ENCODE measurements at places on chromosomes 3 and 15.
A peak's percentile ranks its signal among the peaks of the same experiment; 100 is the strongest.

- DNase-seq = no peak
Measured at GRCh38 chr3:170330366-170330765, 27.1 kb upstream of the SKIL start.

- DNase-seq = no peak
Measured at GRCh38 chr3:89402051-89402450, 294.6 kb downstream of the EPHA3 start.

DNA sequence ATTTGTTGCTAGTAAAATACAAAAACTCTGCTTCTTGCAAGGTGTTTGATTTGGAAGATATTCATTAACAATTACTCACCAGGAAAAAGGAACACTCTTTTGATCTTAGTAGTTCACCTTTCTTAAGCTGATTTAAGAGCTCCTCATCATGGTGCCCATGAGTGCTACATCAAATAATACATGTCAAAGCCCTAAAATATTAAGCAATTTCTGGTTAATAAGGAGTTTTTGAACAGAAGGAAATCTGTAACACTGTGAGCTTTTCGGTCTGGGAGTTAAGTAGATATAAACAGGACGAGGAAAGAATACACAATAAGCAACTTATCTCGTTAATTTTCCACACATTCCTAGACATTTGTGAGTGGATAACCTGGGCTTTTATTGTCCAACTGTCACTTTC lies 83.9 kb upstream of the DCBLD2 start:
- DNase-seq = no peak

GRCh38 chr15:31396881-31397560 lies 70.4 kb downstream of the KLF13 start:
- DNase-seq = peak; percentile 78

DNA sequence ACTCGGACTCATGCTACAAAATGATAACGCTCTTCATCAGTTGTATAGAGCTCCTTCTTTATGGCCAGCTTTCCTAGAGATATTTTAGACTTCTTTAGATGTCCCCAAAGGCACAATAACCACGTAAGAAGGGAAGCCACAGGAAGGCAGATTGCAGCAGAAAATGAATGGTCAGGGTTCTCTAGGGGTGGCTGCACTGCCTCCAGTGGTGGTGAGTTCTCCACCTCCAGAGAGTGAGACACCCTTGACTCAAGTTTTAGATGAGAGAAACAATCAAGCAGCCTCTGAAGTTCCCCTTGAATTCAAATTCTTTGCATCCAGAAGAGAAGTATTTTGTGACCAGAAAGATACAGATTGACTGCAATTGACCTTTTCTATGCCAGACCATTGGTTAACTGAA lies 191.5 kb downstream of the TP63 start:
- no peak for DNase-seq

GRCh38 chr15:57548835-57549234 lies 42.9 kb upstream of the MYZAP start:
- DNase-seq = no peak

- DNase-seq = no peak
Measured at GRCh38 chr15:59179717-59180116, 26.9 kb upstream of the LDHAL6B start.

GRCh38 chr3:148366743-148367410 lies 330.8 kb upstream of the AGTR1 start:
- DNase-seq = peak; percentile 10

GRCh38 chr3:134852893-134853351 lies 57.9 kb downstream of the EPHB1 start:
- no peak for DNase-seq

GRCh38 chr3:160695915-160696327 lies 19.0 kb downstream of the ARL14 start:
- no peak for DNase-seq

DNA sequence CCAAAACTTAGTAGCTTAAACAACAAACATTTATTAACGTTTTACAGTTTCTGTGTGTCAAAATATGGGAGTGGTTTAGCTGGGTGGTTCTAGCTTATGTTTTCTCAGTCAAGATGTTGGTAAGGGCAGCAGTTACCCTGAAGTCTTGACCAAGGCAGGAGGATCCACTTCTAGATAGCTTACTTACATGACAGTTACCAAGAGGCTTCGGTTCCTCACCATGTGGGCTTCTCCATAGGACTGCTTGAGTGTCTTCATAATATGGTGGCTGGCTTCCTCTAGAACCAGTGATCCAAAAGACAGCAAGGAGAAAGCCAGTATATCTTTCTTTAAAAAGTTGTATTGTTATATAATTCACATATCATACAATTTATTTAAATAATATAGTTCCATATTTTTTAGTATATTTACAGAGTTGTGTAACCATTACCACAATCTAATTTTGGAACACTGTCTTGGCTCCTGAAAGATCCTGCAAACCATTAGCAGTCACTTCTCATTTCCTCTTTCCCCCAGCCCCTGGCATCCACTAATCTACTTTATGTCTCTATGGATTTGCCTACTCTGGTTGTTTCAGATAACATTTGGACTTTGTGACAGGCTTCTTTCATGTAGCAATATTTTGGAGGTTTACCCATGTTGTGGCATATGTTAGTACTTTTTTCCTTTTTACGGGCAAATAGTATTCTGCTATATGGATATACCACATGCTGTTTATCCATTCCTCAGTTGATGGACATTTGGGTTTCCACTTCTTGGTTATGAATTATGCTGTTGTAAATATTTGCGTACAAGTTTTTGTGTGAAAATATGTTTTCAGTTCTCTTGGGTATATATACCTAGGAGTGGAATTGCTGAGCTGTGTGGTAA lies 33.3 kb downstream of the MAPK6 start:
- DNase-seq = no peak

DNA sequence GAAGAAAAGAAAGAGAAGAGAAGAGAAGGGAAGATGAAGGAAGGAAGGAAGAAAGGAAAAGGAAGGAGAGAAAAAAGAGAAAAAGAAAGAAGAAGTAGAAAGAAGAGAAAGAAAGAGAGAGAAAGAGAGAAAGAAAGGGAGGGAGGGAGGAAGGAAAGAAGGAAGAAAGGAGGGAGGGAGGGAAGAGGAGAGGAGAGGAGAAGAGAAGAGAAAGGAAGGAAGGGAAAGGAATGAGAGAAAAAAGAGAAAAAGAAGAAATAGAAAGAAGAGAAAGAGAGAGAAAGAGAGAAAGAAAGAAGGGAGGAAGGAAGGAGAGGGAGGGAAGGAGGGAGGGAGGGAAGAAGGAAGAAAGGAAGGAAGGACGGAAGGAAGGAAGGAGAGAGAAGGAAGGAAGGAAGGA lies 217.9 kb upstream of the POU1F1 start:
- DNase-seq = no peak

DNA sequence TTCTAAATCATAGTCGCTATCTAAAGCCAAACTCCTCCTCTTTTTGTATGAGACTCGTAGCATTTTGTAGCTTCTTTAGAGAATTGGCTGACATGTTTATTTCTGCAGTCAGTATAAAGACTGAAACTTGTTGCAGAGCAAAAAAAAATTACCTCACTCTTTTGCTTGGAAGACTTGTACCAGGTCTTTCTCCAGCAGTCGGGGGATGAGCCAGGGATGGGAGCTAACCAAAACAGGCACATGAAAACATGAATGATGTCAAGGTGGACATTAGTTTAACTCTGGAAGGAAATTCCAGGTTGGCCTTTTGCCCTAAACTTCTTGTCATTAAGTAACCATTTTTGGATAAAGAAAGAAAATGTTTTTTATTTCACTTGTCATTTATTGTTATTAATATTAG lies 47.0 kb upstream of the SCAANT1 start:
- no peak for DNase-seq

GRCh38 chr3:139317660-139318430 lies 26.0 kb upstream of the MRPS22 start:
- no peak for DNase-seq

DNA sequence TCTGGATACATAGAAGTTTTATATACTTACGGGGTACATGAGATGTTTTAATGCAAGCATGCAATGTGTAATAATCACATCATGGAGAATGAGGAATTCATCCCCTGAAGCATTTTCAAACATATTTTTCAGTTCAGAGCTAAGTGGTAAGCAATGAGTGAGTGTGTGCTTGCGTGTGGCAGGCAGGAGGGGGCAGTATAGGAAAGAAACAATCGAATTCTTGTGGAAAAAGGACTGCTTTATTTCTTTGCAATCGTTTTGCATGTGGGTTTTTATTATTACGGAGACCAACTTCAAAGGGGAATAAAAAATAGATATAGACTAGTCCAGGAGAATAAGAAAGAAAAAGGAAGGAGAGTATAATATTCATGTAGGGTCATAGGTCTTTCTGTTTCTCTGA lies 271.6 kb downstream of the CHL1 start:
- no peak for DNase-seq

DNA sequence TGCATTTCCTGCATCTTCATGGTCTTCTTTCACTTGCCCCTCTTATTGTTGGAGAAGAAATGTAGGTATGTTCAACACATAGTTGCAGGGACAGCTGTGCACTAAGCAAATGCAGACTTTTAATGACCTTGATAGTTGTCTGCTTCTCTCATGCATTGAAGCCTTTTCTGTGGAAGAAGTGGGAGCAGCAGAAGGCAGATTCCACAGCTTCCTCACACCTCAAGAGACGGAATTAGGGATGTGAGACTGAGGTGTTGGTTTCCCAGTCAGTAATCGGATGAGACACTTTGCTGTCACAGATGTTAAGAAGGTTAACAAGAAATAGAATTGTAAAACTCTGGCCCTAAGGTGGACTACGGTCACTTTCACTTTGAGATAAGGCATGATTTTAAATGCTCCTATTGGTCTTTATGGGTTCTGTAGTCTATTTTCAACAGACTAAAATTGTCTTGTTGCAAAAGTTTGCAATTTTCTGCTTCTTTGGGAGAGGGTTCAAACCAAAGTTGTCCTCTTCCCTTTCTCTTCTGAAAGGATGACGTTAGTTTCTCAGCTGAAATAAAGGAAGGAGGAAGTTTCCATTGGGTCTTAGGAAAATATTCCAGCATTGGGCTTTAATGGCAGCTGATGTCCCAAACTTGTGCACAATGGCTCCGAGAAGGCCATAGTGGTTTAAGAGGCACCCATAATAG lies 117.4 kb downstream of the LPP start:
- no peak for DNase-seq

DNA sequence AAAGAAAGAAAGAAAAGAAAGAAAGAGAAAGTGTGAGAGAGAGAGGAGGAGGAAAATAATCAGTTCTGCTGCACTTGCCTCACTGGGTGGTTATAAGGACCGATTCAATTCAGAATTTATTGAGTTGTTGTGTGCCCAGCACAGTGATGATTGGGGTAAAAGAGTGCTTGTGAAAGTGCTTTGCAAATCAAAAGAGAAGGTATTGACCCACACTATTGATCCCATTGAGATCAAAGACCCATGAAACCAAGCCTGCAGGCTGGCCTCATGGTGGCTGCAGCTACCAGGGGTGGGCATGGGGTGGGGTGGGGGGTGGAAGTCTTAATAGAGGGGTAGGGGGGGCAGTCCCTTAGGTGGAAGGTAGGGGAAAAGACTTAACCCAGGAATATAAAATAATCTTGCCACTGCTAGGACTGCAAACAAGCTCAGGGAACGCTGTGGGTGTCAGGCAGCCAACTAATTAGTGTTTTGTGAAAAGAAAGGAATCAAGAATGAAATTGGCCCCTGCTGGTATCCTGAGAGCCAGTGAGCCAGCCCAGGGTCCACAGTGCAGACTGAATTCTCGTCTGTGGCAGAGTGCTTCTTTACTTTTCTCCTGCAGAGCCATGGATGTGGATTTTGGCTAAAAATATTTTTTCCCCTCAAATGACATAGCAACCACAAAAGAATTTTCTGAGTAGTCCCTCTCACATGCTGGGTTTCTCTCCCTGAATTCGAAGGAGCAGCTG lies 34.2 kb downstream of the CLEC3B start:
- no peak for DNase-seq

GRCh38 chr3:152835601-152836102 lies 721 bp downstream of the P2RY1 start:
- DNase-seq = no peak

- DNase-seq = no peak
Measured at GRCh38 chr3:4759689-4760312, 219.4 kb upstream of the BHLHE40 start.

DNA sequence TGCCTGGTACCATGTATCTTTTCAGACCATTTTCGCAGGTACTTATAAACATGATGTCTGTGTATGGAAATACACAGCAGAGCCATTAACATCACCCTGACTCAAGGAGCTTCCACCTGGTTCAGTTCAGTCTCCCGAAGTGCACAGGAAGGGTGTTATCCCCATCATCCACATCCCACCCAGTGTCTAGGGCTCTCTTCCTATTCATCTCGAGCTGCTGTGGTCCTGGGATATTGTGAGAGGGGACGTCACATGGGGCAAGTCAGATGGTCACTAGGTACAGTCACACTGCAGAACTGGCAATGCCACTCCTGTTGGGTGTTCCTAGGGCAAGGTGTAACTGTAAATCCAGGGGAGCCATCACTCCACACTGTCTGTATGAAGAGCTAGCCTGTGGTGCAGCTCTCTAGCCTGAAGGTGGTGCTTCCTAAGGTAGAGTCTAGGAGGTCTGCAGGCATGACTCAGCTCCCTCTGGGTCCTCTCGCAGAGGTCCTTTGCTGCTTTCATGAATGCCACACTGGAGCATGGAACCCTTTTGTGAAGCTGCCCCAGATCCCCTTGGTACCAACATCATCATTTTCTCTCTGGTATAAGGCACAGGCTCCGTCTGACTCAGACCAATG lies 13.9 kb downstream of the ISLR2 start:
- no peak for DNase-seq

DNA sequence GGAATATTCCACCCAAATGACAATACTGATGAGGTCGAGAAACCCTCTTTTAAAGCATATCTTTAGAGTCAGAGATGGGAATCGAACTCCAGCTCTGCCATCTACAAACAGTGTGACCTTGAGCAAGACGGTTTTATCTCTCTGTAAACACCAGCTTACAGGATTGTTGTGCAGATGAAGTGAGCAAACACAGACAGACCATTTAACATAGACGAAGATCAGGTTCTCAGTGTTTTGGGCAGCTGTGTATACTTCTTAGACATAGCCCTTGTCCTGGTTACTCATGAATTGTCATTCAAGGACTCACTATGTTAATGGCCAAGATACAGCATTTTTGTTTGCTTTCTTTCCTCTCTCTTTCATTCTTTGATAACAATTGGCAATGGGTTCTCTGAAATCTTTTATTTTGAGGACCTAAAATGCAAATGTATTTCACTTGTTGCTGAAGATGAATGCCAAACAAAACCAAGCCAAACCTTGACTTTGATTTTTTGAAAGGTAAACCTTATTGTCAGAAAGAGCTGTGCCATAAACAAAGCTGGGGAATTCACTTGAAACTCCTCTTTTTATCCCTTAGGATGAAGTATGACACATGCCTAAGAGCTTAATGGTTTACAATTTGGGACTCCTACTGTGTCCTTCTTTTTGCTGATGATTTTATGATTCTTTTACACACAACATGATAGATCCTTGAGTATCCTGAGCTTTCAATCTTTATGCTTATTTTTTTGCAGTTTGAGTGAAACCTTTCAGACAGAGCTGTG lies 250.0 kb upstream of the PDZRN3 start:
- DNase-seq = no peak

DNA sequence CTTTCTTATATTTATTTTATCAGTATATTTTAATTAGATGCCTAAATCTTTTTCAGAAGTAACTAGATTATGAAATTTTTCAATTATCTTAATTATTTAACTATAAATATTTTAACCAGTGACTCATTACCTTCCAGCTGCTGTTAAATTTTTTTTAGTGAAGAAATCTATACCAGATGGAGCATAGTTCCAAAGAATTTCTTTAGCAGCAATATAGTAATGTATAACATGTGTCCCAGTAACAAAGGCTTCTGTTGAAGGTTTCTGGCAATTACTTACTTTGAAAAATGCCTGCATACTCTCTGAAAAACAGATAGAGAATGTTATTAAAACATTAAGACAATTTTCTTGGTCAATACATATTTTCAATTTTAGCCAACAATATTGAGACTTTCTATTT lies 45.1 kb upstream of the CP start:
- DNase-seq = no peak

Measured in NCI-H1417 treated with DMSO at 0.1 percent for 48 hours (cell line).